ELF-1 (cell line): ENCODE measurements at places on chromosomes 4 and X.
A peak's percentile ranks its signal among the peaks of the same experiment; 100 is the strongest.

GRCh38 chr4:41076481-41076880, 137.9 kb downstream of the APBB2 start:
- DNase-seq, result no peak

GRCh38 chr4:53463340-53463739, 85.9 kb downstream of the FIP1L1 start:
- DNase-seq, result no peak

- DNase-seq, result no peak
These were observed 60.4 kb downstream of the CD40LG start for GRCh38 chrX:136708348-136708747.

DNA sequence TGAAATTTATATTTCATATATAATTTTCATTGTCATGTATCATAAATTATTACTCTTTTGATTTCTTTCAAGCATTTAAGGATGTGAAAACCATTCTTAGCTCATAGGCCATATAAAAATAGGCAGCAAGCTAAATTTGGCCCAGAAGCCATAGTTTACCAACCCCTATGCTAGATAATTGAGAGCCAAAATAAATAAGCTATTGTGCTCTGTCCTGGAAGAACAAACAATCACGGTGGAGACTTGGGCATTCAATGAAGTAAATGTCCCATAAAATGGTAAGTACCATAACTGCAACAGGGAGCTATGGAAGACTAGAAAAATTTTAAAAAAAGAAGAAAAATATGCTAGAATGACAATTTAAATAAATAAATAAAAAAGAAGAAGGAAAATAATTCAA, 60.9 kb upstream of the PACRGL start:
- no peak for DNase-seq

DNA sequence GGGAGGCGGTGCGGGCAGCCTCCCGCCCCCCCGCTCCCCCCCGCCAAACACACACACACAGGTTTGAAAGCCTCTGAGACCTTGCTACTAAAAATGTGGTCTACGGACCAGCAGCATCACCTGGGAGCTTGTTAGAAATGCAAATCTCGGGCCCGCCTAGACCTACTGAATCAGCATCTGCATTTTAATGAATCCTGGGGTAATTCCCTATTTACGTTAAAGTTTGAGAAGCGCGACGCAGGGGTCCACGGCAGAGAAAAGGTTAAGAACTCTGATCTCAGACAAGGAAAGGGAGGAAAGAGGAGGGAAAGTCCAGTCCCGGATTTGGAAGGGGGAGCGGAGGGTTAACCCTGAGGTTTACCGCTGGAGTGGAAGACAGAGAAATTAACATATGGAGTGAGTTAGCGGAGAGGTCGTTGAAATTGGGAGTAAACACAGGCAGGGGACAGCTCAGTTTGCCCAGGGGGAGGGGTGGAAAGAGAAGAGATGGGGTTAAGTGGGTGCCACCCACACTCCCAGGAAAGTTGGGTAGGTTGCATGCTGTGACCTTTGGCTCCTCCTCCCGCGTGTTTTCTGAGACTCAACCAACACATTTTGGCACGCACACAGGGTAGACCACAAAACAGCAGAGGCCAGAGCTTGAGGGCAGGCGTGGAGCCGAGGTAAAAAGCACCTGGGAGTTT, 483.6 kb downstream of the BCOR start:
- DNase-seq, result peak; percentile 65

DNA sequence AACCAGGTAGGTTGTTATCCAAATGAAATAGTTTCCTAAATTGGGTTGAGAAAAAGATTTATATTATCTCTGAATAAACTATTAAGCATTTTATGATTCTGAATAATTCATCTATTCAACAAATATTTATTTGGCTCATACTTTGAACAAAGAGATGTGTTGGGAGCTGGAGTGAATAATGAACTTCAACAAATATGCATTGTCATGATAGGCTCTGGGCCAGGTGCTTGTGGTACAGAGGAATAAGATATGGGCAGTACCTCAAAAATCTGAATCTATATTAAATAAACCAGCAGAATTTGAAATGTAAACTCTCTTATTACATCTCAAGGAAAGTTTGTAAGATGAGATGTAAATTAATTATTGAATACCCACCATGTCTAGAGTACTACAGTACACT, 75.7 kb upstream of the DCLK2 start:
- no peak for DNase-seq

DNA sequence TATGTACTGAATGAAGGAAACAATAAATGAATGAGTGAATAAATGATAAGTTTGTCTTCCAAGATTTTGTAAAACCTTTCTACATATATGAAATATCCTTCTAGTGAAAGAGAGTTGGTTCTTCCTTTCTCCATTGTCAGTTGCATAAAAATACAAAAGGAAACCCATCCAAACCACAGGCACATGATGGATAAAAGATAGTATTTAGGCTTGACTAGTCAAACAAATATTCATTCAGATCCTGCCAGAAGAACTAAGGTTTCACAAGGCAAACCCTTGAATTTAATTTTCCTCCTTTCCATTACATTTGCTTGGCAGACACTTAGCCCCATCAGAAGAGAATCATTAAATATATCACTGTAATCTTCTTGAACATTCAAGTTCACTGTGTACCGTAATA, 208.4 kb downstream of the COL25A1 start:
- DNase-seq, result no peak

GRCh38 chrX:118216509-118216908, 99.9 kb upstream of the KLHL13 start:
- DNase-seq, result no peak
